ENCODE measurements at places on chromosomes 3 and 15.

DNA sequence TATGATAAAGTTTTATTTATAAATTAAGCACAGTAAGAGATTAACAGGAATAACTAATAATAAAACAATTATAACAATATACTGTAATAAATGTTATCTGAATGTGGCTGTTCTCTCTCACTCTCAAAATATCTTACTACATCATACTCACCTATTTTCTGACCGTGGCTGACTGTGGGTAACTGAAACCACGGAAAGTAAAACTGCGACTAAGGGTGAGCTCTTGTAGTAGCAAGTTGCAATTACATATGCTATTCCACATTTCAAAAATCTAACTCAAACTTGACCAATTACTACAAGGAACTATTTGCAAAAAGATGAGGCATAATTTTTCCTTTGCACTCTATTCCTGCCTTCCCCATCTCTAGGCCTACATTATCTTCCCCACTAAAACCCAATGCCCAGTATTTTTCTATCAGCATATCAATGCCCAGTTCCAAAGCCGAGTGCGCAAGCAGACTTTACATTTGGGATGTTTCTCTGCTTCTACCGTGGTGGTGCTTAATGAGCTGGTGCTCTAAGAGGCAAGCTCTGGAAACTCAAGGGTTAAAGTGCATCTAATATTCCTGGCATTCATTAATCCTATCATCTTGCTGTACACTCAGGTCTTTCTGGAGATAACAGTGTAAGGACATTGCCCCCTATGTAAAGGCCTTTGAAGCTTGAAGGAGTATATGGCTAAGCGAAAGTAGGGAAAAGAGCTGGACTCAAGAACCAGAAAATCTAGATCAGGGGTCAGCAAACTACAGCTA lies 6.7 kb downstream of the PCYT1A start:
- DNase-seq: no peak

GRCh38 chr3:44661189-44661588 lies 12.7 kb downstream of the ZNF35 start:
- no peak for DNase-seq

GRCh38 chr15:40923551-40923950 lies 5.6 kb upstream of the DLL4 start:
- DNase-seq: no peak

DNA sequence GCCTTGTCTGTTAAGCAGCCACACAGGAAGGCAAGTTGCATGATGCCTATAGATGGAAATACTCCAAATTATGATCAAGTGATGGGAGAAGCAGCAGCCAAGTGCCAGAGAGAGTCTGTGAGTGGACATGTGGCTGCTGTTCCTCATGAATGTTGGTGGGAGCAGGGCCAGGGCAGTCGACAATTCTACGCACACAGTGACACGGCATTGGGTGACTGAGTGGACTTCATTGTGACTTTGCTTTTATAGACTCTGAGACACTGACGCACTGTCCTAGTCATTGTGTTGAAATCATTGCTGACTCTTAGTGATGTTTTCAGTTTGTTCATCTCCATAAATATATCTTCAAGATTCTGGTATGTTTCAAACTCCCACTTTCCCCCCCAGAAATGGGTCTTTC lies 246.3 kb upstream of the SEMA6D start:
- no peak for DNase-seq
